ENCODE measurements at places on chromosomes 2 and 18. TPM values are rescaled to one million over a fixed set of nuclear protein-coding genes. Genes with fewer than 3 reads are reported as not detected.

The ALPG gene
- polyA plus RNA-seq, result not detected

The SCN3A gene
- polyA plus RNA-seq, result 0.06 TPM

The LBX2 gene
- polyA plus RNA-seq, result 0.18 TPM

The LTBP1 gene
- 4.3 TPM for polyA plus RNA-seq

The OLA1 gene
- 77.1 TPM for polyA plus RNA-seq

The MERTK gene
- polyA plus RNA-seq, result 2.5 TPM

The IL36B gene
- 8.8 TPM for polyA plus RNA-seq

The HOXD1 gene
- 0.43 TPM for polyA plus RNA-seq

The CIB4 gene
- not detected for polyA plus RNA-seq

The SERTAD2 gene
- 22.9 TPM for polyA plus RNA-seq

The LRP2 gene
- not detected for polyA plus RNA-seq

The AUP1 gene
- polyA plus RNA-seq, result 186 TPM

The SOWAHC gene
- polyA plus RNA-seq, result 28.7 TPM

The DSC3 gene
- 41.7 TPM for polyA plus RNA-seq

The DAW1 gene
- polyA plus RNA-seq, result not detected

The EPB41L5 gene
- 4.1 TPM for polyA plus RNA-seq

The KCNG2 gene
- not detected for polyA plus RNA-seq

The UGT1A10 gene
- polyA plus RNA-seq, result 10.8 TPM

The MAP4K4 gene
- polyA plus RNA-seq, result 24.1 TPM

The TPGS2 gene
- polyA plus RNA-seq, result 27.6 TPM

The CYP26B1 gene
- polyA plus RNA-seq, result 2.2 TPM

The BOLL gene
- not detected for polyA plus RNA-seq

The B3GNT7 gene
- 1.9 TPM for polyA plus RNA-seq

The HMSD gene
- polyA plus RNA-seq, result 0.55 TPM

The INPP5D gene
- 3.4 TPM for polyA plus RNA-seq

The ADRA2B gene
- 0.98 TPM for polyA plus RNA-seq

The MC4R gene
- not detected for polyA plus RNA-seq
